IMR-90 (cell line): ENCODE measurements at places on chromosomes 2 and 18. TPM values are rescaled to one million over a fixed set of nuclear protein-coding genes. Genes with fewer than 3 reads are reported as not detected.
A peak's percentile ranks its signal among the peaks of the same experiment; 100 is the strongest.

DNA sequence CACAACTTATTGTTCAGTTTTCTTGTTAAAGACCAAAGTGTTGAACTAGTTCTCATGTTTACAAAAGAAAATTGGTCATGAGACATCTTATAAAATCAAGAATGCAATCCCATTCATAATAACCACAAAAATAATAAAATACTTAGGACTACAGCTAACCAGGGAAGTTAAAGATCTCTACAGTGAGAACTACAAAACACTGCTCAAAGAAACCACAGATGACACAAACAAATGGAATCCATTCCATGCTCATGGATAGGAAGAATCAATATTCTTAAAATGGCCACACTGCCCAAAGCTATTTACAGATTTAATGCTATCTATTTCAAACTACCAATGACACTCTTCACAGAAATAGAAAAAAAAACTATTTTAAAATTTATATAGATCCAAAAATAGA, 1354.8 kb upstream of the CDH2 start:
- no peak for DNase-seq

The ACADL gene
- not detected in 2 replicates for total RNA-seq

The TNFAIP6 gene
- total RNA-seq = 2.2 and 2.9 TPM in 2 replicates

The SLC19A3 gene
- total RNA-seq = under 0.01 TPM in 1 of 2 replicates, not detected in the other

The SEH1L gene
- total RNA-seq = 43.0 and 45.5 TPM in 2 replicates

The IL36G gene
- not detected in 2 replicates for total RNA-seq

The ERICH2 gene
- not detected in 2 replicates for total RNA-seq

GRCh38 chr2:187594801-187595200, 40.6 kb upstream of the TFPI start:
- peak; percentile 44 for DNase-seq

- peak; percentile 84 for DNase-seq
Observed at GRCh38 chr2:54634564-54635511, 88.6 kb upstream of the EML6 start.

DNA sequence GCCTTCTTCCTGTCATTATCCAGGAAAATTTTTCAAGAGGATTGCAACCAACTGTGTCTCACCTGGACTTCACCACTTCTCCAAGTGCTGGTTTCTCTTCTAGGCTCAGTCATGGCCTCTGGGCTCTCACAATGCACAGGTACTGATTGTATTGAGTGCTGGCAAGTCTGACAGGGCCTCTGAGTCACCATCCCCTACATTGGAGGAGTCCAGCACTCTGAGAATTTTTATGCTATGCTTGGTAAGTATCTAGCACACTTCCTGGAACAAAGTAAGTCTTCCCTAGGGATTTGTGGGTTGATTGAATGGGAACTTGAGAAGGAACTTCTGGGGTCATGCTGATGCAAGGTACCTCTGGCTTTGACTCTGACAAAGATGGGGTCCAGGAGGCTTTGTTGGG, 147.2 kb upstream of the CELF4 start:
- no peak for DNase-seq

- DNase-seq = no peak
Observed at GRCh38 chr2:64613276-64613675, 40.4 kb downstream of the SERTAD2 start.

DNA sequence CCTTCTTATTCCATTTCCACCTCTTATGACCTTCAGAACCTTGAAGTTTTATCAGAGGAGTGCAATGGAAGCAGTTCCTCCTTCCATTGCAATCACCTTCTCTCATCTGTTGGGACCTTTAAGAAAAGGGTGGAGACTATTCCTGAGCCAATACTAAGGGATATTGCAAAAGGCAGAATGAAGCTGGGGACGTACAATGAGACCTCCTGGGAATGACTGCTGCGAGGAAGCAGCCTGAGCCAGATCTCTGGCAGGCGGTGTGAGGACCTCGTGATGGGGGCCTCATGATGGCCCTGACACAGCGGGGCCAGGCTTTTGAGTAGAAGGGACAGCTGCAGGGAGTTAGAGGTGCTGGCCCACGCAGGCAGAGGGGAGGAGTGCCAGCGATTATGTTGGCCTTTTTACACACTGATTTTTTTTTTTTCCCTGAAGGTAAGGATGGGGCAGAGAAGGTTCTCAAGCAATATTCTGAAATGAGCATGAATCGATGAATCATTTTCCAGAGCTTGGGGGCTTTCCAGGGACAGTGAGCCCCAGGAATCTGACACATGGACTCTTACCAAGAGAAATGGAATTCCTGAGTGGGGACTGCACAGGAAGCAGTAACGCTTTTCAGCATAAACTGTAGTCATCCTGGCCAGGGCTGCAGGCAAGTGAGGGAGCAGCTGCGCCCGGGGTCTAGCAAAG, 40.0 kb upstream of the LAPTM4A start:
- DNase-seq = peak; percentile 97

- no peak for DNase-seq
Observed at GRCh38 chr18:3424280-3424890, 25.6 kb upstream of the TGIF1 start.

DNA sequence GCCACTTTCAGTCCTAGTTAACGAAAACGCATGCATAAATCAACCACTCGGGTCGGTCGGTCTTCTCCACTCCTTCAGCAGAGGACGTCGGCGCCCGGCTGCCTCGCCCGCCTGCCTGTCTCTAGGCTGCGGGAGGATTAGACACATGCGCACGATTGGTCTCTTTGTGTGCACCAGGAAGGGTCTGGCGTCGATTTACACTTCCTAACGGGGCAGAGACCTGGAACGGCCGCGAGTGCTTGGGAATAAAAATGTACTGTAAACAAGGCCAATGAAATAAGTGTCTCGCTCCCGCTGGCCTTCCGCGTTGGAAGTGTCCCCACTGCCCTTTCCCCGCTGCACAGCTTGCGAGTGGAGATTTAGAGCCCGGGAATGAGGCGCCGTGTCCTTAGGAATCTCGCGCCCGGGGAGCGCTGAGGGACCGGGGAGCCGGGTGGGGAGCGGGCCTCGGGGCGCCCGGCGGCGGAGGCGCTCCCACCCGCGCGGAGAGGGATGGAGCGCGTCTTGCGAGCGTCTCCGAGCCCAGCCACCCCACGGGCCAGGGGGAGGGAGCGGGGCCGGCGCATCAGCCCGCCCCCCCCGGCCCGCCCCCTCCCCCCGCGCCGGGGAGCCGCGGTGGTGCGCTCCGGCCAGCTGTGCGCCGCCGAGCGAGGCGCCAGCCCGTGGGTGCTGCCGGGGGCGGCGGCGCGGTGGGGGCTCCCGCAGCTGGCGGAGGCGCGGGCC, at the start of gene DOK6:
Gene DOK6 (plus strand): TSS at position 636 of the 723 bp plus-strand sequence.
- DNase-seq = peak; percentile 69

DNA sequence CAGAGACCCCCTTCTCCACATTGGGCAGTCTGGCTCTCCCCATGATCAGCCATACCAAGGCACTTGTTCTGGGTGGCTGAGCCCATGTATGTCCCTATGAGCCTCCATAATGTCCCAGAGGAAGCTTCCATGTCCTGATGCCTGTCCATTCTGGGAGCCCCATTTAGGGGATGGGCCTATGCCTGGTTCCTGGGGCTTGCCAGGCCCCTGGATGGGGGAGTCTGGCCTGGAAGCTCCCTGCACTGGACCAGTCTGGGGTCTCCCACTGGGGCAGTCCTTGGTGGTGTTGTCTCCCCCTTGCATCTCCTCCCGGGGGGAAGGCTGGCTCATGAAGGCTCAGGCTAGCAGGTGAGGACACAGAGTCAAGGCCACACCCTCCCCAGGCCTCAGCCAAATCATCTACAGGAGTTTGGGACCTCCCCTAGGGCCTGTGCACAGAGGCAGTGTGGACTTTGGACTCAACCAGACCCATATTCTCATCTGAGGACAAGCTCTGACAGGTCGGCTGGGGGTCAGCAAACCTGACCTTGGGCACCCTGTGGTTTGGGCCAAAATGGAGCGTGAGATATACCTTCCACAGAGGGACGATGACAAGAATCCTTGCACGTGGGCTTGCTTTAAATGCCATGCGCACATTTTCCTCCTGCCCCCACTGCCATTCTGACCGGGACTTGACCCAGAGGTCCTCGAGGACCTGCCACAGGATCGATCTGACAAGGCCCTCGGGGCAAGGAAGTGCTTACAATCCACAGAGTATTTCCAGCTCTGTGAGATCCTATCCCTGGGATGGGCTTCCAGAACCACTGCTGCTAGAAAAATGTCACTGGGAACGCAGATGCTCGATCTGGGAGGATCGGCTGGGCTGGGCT, 38.8 kb downstream of the INHBB start:
- DNase-seq = no peak

DNA sequence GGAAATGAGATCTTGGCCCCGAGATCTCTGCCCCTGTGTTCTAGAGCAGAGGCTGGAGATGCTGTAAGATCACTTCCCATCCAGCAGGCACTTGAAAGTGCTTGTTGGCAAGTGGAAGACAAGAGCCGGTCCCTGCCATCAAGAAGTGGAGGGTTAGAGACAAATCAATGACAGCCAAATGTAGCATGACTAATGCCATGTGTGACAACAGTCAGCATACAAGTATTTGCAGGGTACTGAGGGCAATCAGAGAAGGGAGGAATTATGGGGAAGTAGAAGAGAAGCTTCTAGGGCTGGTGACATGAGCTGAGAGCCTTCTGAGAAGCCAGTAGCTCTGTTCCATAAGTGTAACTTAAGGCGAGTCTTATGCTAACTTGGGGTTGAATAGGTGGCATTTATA, 58.6 kb downstream of the TMEM17 start:
- no peak for DNase-seq

The KHK gene
- total RNA-seq = 0.56 and 0.72 TPM in 2 replicates

GRCh38 chr2:44618251-44619023, 256.7 kb downstream of the CAMKMT start:
- DNase-seq = no peak

GRCh38 chr2:46042207-46042637, 255.0 kb upstream of the EPAS1 start:
- no peak for DNase-seq

GRCh38 chr2:34831096-34831495, 1232.0 kb upstream of the FAM98A start:
- no peak for DNase-seq

- DNase-seq = no peak
Observed at GRCh38 chr2:193336781-193337180, 1142.0 kb upstream of the TMEFF2 start.

The LYPD6B gene
- under 0.01 TPM in 1 of 2 replicates, not detected in the other for total RNA-seq

The CHRNG gene
- not detected in 2 replicates for total RNA-seq
